ENCODE measurements at places on chromosomes 13 and 19. TPM values are rescaled to one million over a fixed set of nuclear protein-coding genes. Genes with fewer than 3 reads are reported as not detected.
A peak's percentile ranks its signal among the peaks of the same experiment; 100 is the strongest.

DNA sequence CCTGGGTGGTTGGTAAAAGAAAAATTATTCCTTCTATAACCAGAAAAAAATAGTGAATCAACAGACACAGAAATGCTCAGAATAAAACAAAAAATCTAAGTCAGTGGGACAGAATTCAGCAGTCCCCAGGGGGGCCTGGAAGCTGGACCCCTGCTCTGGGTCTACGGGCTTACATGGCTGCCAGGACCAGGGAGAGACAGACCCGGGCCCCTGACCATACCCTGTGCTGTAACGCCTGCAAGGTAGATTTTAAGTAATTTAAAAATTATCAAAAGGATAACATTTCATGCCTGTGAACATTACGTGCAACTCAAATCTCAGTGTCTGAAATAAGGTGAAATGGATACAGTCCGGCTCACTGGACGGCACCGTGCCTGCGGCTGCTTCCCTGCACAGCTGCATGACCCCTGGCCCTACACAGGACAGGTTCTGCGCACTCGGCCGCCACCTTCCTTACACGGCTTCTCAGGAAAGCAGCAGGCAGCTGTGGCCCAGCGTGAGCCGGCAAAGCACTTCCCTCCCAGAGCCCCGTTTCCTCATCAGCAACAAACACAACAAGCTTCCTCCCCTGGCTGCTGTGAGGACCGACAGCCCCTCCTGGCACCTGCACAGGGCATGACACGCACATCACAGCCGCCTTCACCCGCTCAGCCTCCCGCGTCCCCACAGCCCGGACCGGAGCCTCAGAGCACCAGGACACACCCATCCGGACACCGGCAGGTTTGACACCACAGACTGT is 22.2 kb downstream of the RASA3 start:
- no peak overlapping the region for H3K27ac ChIP-seq
- no peak overlapping the region for H3K4me3 ChIP-seq
- no peaks in the 10 kb centered on the region for H3K27me3 ChIP-seq
- H3K4me1 ChIP-seq: peaks cover 34% of the 10 kb centered on the region
- no peak for DNase-seq
- no peaks in the 10 kb centered on the region for H3K36me3 ChIP-seq

DNA sequence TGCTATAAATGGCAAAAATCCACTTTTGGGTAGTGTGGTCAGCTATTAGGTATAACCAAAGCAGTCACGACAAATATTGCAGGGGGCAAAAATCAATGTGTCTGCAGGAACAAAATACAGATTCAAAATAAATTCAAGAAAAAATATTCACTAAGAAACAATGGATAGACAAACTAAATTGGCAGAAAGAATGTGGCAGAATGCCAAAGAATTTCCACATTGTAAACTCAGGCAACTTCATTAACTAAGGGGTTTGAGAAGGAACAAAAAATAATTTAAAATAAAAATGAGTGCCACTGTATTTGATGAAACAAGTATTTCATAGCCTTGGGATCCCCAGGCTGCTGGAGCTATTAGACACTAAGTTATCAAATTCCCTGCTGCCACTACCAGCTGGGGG is 193.1 kb downstream of the VWA8 start:
- H3K36me3 ChIP-seq: no peaks in the 10 kb centered on the region
- no peak overlapping the region for H3K4me3 ChIP-seq
- no peak for DNase-seq
- H3K27ac ChIP-seq: no peak overlapping the region
- no peaks in the 10 kb centered on the region for H3K27me3 ChIP-seq
- no peaks in the 10 kb centered on the region for H3K4me1 ChIP-seq

DNA sequence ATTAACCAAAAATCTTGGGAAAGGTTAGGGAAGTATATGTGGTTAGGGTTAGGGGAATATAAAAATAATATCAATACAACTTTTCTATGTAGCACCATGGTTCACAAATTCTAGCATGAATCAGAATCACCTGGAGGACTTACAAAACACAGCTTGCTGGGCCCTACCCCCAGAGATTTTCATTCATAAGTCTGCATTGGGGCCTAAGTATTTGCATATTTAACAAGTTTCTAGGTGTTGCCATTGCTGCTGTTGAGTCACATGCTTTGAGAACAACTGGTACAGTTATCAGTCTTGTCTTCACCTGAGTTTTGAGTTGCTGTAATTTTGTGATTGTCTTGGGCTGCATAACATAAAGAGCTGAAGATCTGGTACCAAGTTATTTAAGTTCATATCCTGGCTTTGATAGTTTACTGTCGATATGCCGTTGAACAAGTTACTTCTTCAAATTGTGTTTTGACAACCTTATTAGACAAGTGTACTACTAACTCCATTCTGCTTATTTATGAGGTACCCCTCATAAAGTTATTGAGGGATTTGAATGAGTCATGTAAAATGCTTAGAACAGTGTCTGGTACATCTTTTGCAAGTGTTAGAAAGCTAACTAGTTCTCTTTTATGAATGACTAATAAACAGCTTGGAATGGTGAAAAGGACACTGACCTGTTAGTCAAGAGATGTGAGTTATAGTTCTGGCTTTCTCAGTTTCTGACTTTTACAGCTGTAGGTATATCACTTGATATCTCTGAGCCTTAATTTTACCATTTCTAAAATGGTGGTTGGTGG is 132.9 kb downstream of the PAN3 start:
- no peaks in the 10 kb centered on the region for H3K27me3 ChIP-seq
- H3K4me3 ChIP-seq: no peak overlapping the region
- no peak for DNase-seq
- H3K4me1 ChIP-seq: no peaks in the 10 kb centered on the region

DNA sequence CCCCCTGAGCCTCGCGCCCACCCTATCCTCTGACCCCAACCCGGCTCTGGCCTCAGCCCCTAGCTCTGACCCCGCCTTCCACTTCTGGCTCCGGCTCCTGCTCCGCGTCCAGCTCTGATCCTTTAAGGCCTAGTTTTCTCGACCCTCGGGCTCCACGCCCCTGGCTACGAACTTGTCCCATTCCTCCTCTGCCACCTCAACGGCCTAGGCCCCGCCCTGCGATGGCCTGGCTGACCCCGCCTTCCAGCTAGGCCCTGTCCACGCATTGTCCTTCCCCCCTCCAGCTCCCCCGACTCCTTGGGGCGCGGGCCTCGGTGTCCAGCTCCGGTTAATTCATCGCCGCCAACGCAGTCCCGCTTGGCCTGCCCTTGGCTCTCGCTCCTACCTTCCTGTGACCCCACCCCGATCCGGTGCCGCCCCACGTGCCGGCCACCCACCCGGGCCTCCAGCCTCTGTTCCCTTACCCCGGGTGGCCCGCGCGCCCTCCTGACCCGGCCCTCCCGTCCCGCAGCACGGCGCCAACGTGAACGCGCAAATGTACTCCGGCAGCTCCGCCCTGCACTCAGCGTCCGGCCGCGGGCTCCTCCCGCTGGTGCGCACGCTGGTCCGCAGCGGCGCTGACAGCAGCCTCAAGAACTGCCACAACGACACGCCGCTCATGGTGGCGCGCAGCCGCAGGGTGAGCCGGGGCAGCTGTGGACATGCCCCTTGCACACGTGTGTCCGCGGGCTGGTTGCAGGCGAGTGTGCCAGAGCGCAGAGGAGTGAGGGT is 9.4 kb downstream of the BCL3 start:
- DNase-seq: peak; percentile 77
- peak overlapping the region; percentile 66 for H3K4me3 ChIP-seq
- H3K27me3 ChIP-seq: peaks cover 46% of the 10 kb centered on the region
- H3K36me3 ChIP-seq: no peaks in the 10 kb centered on the region

GRCh38 chr13:84445776-84446175 is 563.5 kb upstream of the SLITRK1 start:
- no peaks in the 10 kb centered on the region for H3K36me3 ChIP-seq
- no peak overlapping the region for H3K27ac ChIP-seq
- no peaks in the 10 kb centered on the region for H3K27me3 ChIP-seq
- no peak for DNase-seq
- no peak overlapping the region for H3K4me3 ChIP-seq

DNA sequence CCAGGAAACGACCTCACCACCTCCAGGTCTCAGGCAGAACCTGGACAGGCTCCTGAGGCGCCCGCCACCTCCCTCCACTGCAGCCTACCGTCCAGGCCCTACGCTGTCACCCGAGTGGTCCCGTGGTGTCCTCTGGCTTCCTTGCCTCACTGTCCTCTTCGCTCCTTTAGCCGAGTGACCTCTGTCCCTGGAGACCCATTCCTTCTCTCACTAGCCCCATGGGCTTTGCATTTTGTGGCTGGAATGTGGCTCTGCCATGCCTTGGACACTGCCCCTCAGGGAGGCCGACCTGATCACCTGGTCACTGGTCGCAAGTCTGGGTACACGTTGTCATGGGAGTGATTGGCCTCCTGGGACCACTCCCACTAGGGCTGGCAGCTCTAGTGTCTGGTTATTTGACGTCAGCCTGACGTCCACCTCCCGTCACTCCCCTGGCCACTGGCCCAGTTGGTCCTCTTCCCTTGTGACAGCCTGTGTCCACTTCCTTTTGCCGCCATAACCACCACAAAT is 17.9 kb downstream of the SLC25A42 start:
- H3K27ac ChIP-seq: no peak overlapping the region
- H3K27me3 ChIP-seq: no peaks in the 10 kb centered on the region
- H3K4me3 ChIP-seq: no peak overlapping the region
- no peak for DNase-seq
- H3K4me1 ChIP-seq: no peaks in the 10 kb centered on the region

- no peaks in the 10 kb centered on the region for H3K4me1 ChIP-seq
Measured at GRCh38 chr13:78012046-78012445, 93.4 kb upstream of the EDNRB start.

- H3K4me3 ChIP-seq: no peak overlapping the region
- no peaks in the 10 kb centered on the region for H3K4me1 ChIP-seq
- DNase-seq: no peak
- no peaks in the 10 kb centered on the region for H3K27me3 ChIP-seq
- no peaks in the 10 kb centered on the region for H3K36me3 ChIP-seq
- no peak overlapping the region for H3K27ac ChIP-seq
Measured at GRCh38 chr13:108779308-108779707, 149.9 kb downstream of the MYO16 start.

GRCh38 chr13:73708393-73708985 is 425.7 kb downstream of the KLF12 start:
- H3K27me3 ChIP-seq: no peaks in the 10 kb centered on the region
- H3K36me3 ChIP-seq: no peaks in the 10 kb centered on the region
- no peaks in the 10 kb centered on the region for H3K4me1 ChIP-seq
- no peak for DNase-seq
- H3K4me3 ChIP-seq: no peak overlapping the region

GRCh38 chr13:50277906-50278305 is 262.7 kb downstream of the KCNRG start:
- DNase-seq: no peak
- no peak overlapping the region for H3K4me3 ChIP-seq
- H3K4me1 ChIP-seq: no peaks in the 10 kb centered on the region
- H3K27ac ChIP-seq: no peak overlapping the region
- H3K27me3 ChIP-seq: no peaks in the 10 kb centered on the region
- H3K36me3 ChIP-seq: no peaks in the 10 kb centered on the region

GRCh38 chr19:43595605-43595998 is 332 bp downstream of the IRGQ start:
- peak overlapping the region; percentile 82 for H3K4me3 ChIP-seq
- peak; percentile 53 for DNase-seq
- no peak overlapping the region for H3K27ac ChIP-seq
- H3K36me3 ChIP-seq: peaks cover 13% of the 10 kb centered on the region
- H3K4me1 ChIP-seq: peaks cover 4% of the 10 kb centered on the region

DNA sequence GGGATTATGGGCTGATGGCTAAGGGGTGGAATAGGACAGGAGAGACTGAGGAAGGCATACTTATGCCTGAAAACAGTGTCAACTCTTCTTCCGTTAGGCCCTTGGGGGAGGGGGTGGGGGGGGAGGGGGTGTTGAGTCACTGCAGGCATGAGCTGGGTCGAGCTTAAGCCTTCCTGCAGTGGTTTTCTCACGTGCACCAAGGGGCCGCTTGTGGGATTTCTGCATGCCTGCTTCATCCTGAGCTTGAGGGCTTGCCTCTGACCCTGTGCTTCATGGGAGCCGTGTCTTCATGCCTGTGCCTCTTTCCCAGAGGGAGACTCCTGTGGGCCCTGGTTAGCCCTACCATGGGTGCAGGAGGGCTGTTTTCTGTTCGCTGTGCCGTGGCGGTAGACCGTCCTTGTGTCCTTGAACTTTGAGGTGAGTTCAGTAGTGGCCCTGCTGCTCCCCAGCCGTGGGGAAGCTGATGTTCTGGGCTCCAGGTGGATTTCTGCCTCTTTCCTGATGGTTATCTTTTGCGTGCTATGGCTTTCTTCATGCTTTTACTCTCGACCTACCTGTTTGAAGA is 186.1 kb downstream of the PCCA start:
- H3K27ac ChIP-seq: no peak overlapping the region
- H3K27me3 ChIP-seq: no peaks in the 10 kb centered on the region
- no peak overlapping the region for H3K4me3 ChIP-seq
- DNase-seq: no peak

DNA sequence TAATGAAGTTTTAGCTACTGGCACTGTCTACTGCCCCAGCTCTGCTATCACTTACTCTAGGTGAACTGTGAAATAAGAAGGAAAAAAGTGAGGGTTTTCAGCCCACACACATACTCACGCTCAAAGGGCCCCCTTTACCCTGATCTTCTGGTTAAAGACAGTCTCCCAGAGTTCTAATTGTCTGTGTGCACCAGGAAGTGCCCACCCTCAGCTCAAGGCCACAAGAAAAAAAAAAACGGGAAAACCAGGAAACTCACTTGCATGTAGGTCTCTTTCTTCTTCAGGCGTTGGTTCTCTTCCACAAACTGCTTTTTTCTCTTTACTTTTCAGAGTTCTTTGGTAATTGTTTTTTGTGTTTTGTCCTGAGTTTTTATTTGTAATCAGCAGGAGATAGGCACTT is 22.1 kb downstream of the RAP2A start:
- no peak overlapping the region for H3K27ac ChIP-seq
- no peaks in the 10 kb centered on the region for H3K36me3 ChIP-seq
- no peaks in the 10 kb centered on the region for H3K4me1 ChIP-seq
- H3K27me3 ChIP-seq: no peaks in the 10 kb centered on the region
- DNase-seq: no peak

DNA sequence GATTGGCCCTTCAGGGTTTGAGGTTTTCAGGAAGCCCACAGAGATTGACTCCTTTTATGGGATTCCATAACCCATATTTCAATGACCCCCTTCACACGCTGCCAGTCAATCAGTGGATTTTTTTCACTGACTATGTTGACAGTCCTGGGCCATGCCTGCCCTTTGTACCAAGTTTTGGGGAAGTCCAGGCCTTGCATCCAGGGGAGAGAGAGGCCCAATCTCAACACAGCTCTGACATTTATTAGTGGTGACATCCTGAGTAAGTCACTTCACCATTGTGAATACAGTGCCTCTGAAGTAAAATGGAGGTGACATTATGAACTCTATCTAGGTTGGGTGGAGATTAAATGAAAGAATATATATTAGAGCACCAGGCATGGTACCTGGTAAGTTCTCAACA is 181.1 kb downstream of the NUFIP1 start:
- no peak overlapping the region for H3K4me3 ChIP-seq
- DNase-seq: no peak
- H3K36me3 ChIP-seq: no peaks in the 10 kb centered on the region
- H3K4me1 ChIP-seq: no peaks in the 10 kb centered on the region

The MCEMP1 gene
- total RNA-seq: not detected

The CD37 gene
- total RNA-seq: not detected

The PEX11G gene
- total RNA-seq: 1.8 TPM

The FAM216B gene
- not detected for total RNA-seq

The CPT1C gene
- 98.3 TPM for total RNA-seq

All from H1 (cell line).